Activated T-helper 1 cell treated with anti-CD3 and anti-CD28 coated beads, Interleukin-2, amount 50 U/mL, for 16 hours (primary cell): ENCODE measurements at places on chromosomes 5 and 9.

- DNase-seq, result no peak
Observed at GRCh38 chr9:122134822-122135528, 24.6 kb downstream of the NDUFA8 start.

GRCh38 chr5:154850255-154851062 lies at the start of gene FAXDC2:
Gene FAXDC2 (minus strand): TSS chr5:154850603. CDS start chr5:154838178, 12,425 bp downstream.
- no peak for DNase-seq

- DNase-seq, result no peak
Observed at GRCh38 chr5:36251218-36251617, 9.5 kb upstream of the NADK2 start.

DNA sequence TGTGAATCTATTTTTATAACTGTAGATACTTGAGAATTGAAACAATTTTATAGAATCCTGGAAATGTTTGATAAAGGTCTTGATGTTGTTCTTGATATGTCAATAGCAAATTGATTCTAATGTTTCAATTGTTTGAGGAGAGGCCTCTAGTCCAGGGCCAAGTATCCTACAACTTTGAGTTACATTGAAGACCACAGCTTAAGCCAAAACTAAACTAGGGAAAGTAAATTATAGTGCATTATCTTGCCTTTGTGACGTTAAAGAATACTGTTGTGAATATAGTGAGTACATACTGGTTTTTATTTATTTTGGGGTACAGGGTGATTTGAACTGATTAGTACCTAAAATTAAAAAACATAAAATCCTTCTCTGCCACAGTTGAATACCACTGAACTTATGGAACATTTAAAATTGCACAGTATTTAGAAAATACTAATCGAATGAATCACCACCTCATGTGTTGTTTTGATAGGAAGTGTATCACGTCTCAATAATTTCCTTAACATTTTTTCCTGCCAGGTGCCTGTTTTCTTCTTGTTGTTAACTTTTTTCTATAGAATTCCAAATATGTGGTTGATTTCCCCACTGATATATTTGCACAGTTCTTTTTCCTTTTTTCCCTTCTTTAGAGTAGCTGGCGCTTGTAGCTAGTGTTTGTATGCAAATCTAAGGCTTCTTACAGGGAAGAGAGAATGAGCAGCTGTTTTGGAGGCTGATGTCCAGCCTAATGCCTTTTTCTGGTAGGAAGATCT lies 12.5 kb downstream of the ARHGEF28 start:
- no peak for DNase-seq

GRCh38 chr9:19209188-19209587 lies 21.3 kb upstream of the DENND4C start:
- no peak for DNase-seq

GRCh38 chr9:78261403-78262001 lies 25.6 kb downstream of the CEP78 start:
- no peak for DNase-seq

DNA sequence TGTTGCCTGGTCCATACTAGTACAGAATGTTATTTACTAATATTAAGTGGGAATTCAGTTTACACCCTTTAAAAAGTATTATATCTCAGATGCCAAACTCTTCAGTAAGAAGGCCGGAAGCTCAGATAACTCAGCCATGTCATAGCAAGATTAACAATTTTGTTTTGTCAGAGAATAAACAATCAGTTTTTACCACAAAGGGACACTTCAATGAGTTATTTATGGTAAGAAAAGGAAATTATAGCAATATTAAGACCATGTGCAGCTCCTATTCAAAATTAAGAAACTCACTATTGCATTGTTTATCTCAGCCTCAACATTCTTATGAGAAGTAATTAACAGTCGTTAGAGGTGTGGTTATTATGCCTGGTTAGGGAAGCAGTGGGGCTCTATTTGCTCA lies 13.1 kb upstream of the ARL15 start:
- DNase-seq, result no peak
